SW 1271 (cell line): ENCODE measurements at places on chromosomes 3 and 15.

GRCh38 chr3:31188112-31188511 lies 293.7 kb upstream of the GADL1 start:
- DNase-seq, result no peak

DNA sequence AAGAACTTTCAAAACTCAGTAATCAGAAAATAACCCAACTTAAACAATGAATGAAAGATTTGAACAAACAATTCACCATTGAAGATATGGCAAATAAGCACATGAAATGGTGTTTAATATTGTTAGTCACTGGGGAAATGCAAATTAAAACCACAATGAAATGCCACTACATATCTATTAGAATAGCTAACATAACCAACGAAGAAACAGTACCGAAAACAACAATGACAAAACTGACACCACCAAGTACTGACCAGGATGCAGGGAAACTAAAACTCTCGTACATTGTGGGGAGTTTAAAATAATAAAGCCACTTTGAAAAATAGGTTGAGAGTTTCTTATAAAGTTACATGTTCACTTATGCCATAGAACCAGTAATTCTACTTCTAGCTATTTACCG lies 69.1 kb downstream of the KBTBD8 start:
- no peak for DNase-seq

GRCh38 chr15:81950841-81951414 lies 94.9 kb downstream of the MEX3B start:
- DNase-seq, result no peak

GRCh38 chr3:187737368-187738070 lies 7.7 kb downstream of the BCL6 start:
- no peak for DNase-seq

DNA sequence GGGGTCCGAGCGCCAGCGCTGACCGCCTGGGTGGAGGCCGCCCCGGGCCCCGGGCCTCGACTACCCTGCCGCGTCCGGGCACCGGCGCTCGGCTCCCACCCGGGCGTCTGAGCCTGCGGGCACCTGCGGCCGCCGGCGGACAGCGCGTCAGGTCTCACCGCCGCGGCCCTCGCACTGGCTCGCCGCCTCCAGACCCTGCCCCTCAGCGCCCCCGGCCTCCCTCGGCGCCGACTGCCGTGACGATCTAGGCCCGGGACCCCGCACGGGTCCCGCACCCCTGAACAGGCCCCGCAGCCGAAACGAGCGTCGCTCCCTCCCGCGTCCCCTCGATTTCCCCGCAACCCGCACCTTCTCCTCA lies 297 bp downstream of the PRC1 start:
- DNase-seq, result no peak

- peak; percentile 15 for DNase-seq
These were observed 5.6 kb upstream of the ASB14 start for GRCh38 chr3:57298041-57298440.

DNA sequence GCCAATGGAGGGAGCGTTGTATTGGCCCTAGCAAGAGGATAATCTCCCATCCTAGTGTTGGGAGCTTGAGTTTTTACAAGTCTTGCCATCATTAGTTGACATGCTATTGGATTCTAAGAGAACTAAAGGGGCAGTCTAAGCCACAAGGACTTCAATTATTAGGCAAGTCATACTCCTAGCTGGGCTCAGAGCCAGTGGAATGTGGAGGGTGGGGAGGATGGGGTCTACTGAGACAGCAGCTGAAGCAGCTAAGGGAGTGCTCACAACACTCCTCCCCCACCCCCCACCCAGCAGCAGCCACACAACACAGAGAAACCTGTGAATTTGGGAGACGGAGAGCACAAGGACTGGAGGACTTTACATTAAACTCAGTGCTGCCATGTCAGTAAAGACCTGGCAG lies 27.9 kb downstream of the FRG2C start:
- no peak for DNase-seq

DNA sequence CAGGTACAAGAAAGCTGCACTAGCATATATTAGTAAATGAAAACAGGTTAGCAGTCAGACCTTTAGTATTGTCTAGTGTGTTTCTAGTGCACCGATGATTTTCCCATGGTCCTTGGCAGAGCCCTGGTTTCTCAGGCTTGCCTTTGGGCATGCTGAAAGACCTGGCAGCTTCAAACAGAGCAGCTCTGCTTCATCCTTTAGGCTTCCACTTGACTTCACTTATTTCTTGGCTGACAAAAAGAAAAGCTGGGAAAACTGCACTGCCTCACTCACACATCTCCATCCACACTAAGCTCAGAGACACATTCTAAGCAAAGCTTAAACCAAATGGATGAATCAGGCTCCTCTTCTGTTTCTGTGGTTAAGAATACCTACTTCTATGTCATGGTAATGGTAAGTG lies 374.8 kb upstream of the PDZRN3 start:
- no peak for DNase-seq

DNA sequence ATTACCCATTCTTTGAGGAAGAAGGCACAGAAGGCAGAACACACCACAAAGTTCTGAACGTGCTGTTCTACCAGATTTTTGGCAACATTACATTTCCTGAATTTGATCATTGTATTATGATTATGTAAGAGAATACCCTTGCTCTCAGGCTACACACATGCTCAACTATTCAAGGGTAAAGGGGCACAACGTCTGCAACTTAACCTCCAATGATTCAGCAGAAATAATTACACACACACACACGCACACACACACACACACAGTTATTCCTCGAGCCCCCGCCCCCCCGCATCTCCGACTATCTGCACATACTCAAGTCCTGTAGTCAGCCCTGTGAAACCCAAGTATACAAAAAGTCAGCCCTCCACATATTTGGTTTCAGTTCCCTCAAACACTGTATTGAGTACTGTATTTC lies 26.8 kb downstream of the RPN1 start:
- no peak for DNase-seq

DNA sequence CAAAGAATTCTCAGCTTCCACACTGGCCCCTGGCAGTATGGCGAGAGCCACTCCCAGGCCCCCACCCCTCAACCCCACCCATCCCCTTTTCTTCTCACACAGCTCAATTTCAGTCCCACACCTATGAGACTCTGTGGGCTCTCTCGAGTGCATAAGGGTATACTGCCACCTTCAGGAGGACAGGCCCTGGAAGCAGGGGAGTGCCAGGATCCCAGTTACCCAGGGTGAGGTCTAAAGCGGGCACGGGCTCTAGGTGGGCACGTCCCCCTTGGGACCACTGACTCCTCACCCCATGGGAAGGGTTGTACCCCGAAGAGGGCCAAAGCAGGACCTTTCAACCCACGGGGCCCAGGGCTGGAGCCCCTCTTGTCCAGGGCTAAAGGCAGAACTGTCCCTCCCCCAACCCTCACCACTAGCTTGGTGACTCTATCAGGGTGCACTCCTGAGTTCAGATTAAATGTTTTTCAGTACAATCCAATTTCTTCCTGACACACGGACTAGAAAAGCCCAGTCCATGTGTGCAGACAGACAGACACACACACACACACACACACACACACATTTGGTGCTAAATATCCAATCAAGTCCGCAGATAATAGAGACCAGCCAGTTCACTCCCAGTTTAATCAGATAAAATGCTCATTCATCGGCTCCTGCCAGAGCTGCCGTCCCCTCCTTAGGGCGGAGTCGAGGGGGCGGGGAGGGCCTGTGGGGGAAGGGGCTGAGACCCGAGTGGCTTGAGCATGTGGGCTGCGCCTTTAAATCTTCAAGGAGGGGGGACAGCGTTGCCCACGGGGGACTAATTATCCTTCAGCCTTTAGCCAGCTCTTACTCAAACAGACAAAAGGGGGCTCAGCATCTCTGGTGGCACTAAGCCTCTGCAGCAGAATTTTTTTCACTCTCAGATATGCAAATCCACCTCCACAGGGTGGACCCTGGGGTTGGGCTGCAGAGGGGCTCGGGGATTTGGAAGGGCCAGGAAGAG lies 59.3 kb downstream of the CYP11A1 start:
- peak; percentile 49 for DNase-seq

GRCh38 chr15:99006904-99007495 lies 592 bp downstream of the PGPEP1L start:
- DNase-seq, result no peak

DNA sequence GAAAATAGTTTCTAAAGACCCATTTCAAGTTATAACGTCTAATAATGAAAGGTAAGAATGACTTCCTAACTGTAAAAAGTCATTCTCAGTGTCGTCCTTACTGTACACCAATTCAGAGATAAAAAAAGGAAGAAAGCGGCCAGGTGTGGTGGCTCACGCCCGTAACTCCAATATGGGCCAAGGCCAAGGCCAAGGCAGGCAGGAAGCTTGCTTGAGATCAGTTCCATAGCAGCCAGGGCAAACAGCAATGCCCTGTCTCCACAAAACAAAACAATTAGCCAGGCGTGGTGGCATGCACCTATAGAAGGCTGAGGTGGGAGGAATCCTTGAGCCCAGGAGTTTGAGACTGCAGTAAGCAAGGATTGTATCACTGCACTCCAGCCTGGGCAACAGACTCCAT lies 31.9 kb downstream of the UBXN7 start:
- DNase-seq, result no peak

DNA sequence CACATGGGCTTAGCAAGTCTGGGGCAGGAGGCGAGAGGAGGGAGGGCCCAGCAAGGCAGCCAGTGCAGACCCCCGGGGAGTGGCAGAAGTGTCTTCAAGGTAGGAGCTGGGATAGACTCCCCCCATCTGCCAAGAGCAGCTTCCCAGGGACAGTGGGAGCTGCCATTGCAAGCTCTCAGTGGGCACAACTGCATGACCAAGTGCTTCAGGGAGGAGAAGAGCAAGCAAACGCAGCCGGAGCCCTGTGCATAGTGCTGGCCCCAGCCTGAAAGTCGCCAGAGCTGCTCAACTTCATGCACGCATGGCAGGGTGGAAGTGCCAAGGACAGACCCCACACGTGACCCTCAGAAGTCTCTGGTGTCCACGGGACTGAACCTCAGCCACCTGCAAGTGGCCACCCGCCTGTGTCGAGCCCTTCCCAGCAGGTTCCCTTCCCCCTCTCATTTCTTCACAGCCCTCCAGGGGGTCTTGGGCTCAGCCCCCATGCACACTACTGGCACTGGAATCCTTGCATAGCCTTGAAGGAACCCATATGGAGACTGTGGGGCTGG lies 89.4 kb downstream of the PLXNA1 start:
- DNase-seq, result no peak

DNA sequence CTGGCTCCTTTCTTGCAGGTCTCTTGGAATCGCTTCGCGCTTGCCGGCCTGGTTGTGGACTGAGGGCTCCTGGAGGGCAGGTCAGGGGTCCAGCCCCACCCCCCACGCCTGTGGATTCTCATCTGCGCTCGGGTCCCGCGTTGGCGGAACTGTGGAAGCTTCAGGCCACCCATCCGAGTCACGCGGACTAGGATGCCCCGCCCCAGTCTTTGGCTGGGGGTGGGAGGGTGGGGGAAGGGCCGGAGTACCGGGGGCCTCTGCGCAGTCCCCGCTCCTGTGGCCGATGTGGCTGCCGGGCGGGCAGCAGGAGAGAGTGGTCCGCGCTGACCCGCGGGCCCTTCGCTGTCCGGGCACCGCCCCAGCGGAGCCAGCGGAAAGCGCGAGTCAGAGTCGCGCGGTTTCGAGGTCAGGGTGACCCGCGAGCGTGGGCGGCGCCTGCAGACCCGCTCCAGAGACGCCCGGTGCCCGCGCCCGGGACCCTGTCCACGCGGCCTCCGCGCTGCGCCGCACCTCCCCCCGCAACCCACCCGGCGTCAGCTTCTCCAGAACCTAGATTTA lies 114.2 kb downstream of the KLF13 start:
- DNase-seq, result no peak

DNA sequence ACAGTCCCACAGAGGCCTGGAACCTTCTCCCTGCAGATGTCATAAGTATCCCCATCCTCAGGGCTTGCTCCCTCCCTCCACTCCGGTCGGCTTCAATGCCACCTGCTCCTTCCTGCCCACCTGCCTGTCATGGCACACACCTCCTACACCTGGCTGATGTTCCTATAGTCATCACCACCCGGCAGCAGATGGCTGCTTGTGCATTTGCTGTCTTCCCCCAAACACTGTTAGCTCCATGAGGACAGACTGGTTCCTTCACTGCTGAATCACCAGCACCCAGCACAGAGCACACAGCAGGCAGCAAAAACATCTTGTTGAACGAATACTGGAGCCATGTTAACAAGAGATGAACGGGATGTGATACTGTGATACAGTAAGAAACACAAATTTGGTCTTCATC lies 14.8 kb downstream of the TARS3 start:
- DNase-seq, result no peak

DNA sequence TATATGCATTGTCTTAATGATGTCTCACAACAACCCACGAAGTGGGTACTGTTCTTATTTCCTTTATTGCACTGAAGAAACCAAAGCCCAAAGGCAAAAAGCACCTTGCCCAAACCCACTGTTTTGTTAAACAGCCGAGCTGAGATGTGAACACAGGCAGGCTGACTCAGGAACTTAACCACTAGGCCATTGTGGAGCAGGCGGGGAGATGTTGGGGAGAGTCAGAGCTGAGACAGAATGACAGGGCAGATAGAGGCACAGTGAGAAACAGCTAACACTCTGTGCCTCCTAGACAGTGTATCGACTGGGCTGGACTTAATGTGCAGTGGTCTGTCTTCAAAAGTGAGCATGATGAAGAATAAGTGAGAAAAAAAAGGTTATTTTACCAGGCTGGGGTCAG lies 56.5 kb downstream of the RPLP1 start:
- no peak for DNase-seq

DNA sequence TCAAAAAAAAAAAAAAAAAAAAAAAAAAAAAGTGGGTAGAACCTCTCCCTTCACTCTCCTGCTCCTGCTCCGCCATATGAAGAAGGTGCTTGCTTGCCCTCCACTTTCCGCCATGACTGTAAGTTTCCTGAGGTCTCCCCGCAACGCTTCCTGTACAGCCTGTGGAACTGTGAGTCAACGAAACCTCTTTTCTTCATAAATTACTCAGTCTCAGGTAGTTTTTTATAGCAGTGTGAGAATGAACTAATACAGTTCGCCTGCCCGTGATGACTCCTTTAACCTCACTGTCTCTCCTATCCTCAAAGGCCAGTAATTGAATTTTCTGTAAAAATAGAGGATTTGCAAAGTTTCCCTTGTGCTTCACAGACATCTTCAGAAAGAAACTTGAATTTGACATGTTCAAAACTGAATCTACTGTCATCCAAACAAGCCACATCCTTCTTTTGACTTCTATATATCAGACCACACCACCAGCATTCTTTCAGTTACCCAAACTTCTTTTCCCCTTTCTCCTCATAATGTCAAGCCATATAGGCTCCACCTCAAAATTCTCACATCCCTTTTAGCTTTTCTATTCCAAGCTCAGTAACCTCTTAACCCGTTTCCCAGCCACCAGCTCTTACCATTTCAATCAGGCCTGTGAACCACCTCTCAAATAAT lies 44.3 kb downstream of the P2RY1 start:
- no peak for DNase-seq

- DNase-seq, result no peak
These were observed 36.4 kb downstream of the RFTN1 start for GRCh38 chr3:16477056-16477455.

- DNase-seq, result no peak
These were observed 123.8 kb downstream of the B3GALNT1 start for GRCh38 chr3:160981217-160981938.

GRCh38 chr3:157109267-157110141 lies 50.4 kb downstream of the CCNL1 start:
- DNase-seq, result no peak

GRCh38 chr3:50323092-50323600 lies 601 bp upstream of the HYAL2 start:
- DNase-seq, result no peak
